ENCODE measurements at places on chromosomes 3 and 15.

DNA sequence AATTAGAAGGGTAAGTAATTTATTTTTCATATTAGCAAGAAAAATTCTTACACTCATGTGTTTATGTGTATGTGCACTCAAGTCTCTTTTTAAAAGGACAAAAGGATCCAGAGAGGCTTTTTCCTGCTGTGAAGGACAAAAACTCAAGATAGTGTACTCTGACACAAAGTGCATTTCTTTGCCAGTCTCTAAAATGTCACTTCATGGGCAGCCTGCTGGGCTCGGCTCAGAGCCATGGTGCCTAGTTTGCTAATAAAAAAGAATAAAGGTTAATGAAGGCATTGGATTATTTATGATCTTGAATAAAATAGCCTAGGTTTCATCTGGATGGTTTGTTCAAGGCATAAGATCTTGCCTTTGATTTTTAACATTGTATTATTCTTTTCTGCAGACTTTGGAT is 989.0 kb downstream of the TBL1XR1 start:
- DNase-seq, result no peak

- peak; percentile 60 for DNase-seq
These were observed 1.4 kb upstream of the ROBO2 start for GRCh38 chr3:77038468-77038929.

DNA sequence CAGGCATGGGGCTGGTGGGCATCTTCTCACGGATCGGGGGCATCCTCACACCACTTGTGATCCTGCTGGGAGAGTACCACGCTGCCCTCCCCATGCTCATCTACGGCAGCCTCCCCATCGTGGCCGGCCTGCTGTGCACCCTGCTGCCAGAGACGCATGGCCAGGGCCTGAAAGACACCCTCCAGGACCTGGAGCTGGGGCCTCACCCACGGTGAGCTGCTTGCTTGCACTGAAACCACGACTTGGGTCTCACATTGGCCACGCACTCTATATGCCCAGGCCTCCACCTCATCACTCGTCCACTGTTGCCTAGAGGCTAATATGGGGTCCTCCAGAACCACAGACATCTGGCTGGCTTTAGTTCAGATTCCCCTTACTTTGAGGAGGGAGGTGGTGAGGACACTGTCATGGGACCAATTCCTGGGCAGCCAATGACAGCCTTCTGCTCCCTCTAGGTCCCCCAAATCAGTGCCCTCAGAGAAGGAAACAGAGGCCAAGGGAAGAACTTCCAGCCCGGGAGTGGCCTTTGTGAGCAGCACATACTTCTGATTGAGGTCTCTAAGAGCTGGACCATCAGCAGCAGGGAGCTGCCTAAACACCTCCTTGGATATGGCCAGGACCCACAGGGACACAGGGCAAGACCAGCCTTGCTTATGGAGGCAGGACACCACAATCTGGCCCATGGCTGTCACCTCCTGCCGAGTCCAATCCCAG is 5.0 kb upstream of the SLC22A14 start:
- no peak for DNase-seq

DNA sequence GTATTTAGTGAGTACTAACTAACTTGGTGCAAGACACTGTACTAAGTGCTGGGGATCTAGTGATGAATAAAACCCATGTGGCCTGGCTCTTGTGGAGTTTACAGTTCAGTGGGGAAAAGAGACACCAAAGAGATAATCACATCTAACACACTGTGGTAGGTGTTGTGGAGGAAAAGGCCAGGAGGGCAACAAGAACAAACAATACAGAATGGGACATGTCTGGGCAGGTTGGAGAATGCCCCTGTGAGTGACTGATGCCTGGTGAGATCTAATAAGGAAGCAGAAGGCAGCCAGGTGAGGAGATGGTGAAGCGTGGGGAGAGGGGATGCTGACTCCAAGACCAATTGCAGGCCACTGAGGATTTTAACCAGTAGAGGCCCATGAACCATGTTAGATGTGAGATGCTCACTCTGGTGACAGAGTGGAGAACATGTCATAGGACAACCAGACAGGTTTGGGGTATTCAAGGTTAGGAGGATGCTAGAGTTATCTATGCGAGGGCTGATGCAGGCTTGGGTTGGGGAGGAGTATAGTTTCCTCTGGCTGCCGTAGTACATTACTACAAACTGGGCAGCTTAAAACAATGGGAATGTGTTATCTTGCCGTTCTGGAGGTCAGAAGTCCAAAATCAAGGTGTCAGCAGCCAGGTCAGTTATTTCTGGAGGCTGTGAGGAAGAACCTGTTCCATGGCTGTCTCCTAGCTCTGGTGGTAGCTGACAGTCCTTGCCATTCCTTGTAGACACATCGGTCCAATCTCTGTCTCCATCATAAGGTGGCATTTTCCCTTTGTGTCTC is 81.4 kb downstream of the ARNT2 start:
- no peak for DNase-seq

GRCh38 chr15:56351353-56351752 is 13.9 kb upstream of the TEX9 start:
- no peak for DNase-seq

DNA sequence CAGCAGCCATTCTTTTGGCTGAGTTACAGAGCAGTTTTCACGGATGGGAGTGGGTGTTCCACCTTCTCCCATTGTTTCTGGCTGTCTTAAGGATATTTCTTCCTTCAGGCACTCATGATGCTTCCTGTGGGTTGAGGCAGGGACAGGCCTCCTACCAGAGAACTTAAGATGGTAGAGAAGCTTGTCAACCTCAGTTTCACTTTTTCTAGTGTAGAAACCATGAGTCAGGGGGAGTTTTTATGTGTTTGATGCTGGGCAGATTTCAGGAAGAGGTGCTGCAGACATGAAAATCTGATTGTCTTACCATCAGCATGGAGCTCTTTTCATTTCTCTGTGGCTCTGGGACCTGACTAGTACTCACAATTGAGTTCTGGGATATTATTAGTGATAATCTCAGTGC is 48.7 kb upstream of the VEPH1 start:
- no peak for DNase-seq

DNA sequence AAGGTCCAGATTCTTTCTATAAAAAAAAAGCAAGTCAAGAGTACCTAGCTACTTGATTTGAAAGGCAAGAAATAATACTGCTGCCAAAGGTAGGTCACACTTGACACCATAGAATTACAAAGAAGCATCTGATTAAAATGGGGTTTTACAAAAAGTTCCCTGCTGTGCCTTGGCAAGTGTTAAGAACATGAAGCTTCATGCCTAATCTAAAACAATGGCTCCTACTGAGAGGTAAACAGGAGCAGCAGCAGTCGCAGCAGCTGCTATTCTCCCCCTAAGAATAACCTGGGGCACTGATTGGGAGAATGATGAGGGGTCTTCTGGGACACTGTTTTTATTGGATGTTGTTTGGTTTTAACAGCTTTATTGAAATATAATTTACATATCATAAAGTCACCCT is 14.1 kb downstream of the UBP1 start:
- DNase-seq, result no peak

- peak; percentile 18 for DNase-seq
These were observed 10.2 kb downstream of the ACKR2 start for GRCh38 chr3:42819351-42819965.

DNA sequence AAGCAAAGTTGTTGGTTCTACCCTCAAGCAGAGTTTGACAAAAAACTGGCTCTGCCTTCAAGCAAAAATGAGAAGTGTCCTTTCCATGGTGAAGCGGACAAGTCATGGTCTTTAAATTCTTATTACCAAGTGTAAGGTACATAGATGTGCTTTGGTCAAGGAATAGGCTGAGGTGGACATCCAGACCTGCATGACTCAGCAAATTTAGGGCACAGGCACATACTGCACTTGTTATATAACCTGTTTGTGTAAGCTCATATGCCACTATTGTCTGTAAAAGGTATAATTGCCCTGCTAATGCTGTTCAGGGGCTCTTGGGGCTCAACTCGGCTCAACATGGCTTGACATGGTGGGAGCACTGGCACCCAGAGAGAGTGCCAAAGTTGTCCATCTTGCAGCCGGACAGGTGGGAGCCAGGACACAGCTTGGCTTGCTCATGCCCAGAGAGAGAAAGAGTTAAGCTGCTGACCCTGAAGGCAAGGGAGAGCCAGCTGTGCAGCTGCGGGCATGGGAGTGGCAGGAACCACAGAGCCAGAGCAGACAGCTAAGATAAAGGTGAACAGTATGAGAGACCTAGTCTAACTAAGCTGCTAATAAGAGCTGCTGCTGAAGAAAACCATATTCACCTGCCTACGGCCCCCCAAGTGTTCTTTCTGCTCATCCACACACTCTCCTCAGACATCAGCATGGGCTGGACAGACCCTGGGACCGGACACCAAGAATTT is 17.7 kb downstream of the MCCC1 start:
- no peak for DNase-seq

- DNase-seq, result no peak
These were observed 271.9 kb downstream of the SUCLG2 start for GRCh38 chr3:67382536-67382935.

DNA sequence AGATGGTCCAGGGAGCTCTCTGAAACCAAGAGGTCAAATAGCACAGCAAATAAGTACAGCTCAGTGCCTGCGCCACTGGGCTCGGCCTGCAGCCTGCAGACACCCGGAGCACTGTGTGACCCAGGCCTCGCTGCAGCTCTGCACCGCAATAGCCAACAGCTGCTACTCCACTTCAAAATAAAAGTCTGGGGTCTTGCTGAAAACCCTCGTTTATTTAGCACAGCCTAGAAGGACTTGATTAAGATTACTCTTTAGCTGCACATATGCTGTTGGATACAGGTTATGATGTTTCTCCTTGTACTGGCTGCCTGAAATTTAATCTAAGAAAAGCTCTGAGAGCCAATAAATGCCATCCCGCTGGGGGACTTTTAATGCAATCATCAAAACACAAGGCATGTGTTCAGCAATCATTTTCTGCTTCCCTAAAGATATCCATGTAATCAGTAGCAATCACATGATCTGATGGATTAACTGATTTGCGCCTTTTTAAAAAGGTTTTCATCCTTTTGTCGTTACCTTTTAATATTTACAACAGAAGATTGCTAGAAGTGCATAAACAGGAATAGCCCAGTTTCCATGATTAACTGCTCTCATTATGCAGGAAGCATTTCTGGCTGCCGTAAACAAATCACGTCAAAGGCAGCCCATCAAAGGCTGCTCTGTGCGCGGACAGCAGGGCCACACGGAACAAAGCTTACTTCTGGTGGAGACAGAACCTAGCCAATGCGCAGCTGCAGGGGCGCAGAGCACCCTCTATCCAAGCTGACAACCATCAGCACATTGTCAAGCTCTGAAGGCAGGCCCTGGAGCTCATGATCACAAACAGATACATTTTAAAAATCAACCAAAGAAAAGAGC is 58.8 kb downstream of the CLASP2 start:
- DNase-seq, result peak; percentile 77

DNA sequence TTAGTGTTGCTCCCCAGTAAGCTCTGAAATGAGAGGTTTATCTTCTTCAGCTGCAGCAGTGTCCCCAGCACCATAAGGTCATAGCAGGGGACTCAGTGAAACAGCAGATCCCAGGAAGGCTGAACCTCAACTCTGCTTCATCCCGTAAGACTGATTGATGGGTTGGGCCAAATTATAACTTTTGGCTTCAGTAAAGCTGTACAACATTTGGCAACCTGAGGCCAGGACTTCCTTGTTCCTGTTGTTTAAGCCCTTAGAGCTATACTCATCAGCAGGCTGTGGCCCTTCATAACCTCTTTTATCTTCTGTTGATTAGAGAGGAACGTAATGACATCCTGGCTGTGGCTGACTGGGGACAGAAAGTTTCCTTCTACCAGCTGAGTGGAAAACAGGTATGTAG is 29.0 kb downstream of the IFT122 start:
- no peak for DNase-seq

GRCh38 chr3:57892423-57892822 is 115.8 kb upstream of the FLNB start:
- no peak for DNase-seq

DNA sequence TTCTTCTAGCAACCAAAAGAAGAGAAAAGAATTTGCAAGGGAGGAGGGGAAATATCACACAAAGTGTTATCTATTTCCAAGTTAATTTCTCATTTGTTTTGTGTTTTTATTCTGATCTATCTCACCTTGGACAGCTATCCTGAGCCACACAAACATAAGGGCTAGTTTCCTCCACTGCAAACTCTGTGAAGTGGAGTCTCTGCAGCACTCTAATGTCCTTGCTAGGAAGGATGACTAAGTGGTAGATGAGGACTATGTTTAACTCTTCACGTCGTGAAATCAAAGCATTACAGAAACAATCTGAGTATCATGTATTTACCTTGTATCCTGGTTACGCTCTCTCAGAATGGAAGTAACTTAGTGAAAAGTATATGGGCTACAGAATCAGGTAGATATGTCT is 33.9 kb upstream of the CHRM5 start:
- DNase-seq, result no peak
